ENCODE measurements at places on chromosomes 12 and 14.

DNA sequence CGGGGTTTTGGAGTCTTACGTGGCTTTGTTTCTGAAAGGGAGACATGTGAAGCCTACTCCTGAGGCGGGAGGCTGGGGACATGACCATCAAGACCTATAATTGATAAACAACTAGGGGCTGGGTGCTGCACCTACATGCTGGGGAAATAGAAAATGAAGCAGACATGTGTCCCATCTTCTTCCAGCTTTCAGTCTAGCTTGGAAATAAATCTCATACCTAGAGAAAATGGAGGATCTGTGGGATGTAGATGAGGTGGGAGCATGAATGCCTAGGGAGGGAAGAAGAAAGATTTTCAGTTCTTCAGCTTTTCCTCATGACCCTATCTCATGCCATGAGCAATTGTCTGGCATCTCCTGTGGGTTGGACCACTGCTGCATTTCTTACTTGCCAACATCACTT, 22.1 kb downstream of the EMP1 start:
- no peak for DNase-seq

GRCh38 chr14:92850492-92850891, 56.4 kb downstream of the GOLGA5 start:
- no peak for DNase-seq

DNA sequence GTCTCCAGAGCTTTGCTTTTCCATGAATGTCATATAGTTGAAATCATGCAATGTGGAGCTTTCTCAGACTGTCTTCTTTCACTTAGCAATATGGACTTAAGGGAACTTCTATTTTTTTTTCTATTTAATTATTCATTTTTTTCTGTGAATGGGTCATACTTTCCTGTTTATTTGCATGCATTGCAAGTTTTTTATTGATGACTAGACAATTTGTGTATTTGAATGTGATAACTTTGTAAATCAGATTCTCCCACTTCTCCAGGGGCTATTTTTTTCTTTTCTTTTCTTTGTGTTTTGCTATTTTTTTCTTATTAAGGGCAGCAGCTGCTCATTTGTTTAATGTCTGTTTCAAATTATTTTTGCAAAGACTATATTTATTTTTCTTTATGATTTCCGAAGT, 1019.8 kb upstream of the ATXN7L3B start:
- no peak for DNase-seq

DNA sequence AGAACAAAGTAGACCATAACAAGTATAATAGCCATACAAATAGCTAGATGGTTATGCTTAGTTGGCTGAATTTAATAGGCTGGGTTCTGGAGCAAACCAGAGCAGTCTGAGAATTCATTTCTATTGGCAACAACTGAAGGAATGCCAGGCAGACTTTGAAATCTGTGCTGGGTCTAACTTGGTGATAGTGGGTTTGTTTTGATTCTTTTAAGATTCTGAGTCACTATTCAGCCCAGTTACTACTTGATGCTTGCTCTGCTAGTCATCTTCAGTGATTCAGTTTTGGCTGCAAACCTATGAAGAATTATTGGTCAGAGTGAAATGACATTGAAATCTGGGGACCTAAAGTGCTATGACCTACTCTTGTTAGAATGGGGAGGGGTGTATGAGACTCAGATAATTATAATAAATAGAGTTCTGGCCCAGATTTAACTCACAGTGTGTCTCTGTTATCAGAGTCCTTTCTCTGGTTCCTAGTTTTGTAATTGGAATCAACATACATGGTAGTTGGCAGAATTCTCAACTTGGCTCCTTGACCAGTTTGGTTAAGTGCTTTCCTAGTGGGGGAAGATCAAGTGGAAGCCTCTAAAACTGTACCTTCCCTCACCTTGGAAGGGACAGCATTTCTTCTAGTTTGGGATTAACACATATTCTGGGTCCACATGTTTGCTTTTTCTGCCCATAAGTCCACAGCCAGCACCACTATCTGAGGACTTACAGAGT, 43.5 kb downstream of the MNAT1 start:
- DNase-seq: no peak

DNA sequence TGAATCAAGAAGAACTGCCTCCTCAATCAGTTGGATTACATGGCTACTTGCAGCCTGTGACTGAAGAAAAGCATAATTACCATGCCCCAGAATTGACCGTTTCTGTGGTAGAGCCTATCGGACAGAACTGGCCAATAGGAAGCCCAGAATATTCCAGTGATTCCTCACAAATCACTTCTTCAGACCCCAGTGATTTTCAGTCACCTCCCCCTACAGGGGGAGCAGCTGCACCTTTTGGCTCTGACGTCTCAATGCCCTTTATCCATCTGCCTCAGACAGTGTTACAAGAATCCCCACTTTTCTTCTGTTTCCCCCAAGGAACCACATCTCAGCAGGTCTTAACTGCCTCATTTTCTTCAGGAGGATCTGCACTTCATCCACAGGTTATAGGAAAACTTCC, 80.8 kb downstream of the RAD52 start:
- DNase-seq: no peak
